ENCODE measurements at places on chromosomes 5 and 9.

DNA sequence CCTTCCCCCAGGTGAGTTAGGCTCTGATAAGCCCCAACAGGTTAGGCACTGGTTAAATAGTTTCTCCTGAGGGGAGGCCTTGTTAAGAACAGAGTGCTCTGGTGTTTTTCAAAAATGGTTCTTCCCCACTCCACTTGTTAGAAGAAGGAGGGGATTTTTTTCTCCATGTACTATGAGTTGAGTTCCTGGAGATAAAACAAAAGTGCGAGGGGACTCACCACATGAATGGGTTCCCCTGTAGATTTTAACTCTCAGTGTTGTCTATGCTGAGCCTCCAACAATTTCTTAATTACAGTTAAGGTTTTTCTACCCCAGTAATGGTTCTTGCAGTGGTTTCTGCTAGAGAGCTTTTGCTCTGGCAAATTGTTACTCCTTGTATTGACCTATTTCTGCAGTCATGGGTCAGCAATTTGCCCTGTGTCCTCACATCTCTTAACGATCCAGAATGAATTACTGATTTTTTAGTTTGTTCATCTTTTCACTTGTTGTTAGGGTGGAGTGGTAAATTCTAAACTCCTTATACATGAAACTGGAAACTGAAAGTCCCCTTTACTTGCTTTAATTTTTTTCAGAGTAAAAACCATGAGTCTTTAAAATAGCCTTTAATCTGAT is 44.4 kb downstream of the SCAMP1 start:
- DNase-seq: no peak

DNA sequence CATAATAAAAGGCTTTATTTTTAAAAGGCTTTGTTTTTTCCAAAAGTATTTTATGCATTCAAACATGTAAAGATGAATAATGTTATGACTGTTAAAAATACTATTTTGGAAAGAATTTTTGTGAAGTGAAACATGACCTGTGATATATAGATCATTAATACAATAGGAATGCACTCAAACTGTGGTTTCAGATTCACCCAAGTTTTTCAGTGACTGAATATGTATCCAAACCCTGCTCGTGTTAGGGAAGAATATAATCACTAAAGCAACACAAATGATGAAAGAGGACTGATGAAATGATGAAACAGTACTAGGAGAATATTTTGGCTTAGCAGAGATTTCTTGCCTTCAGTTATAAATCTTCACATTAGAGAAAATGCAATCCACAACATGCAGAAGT is 278.0 kb downstream of the ADAMTS6 start:
- DNase-seq: no peak

GRCh38 chr5:151414536-151414935 is 32.9 kb upstream of the SLC36A1 start:
- DNase-seq: no peak

- no peak for DNase-seq
These were observed 28.7 kb upstream of the PDE4D start for GRCh38 chr5:59922220-59922619.

GRCh38 chr5:74342948-74343682 is 297.4 kb downstream of the ENC1 start:
- DNase-seq: no peak

- no peak for DNase-seq
These were observed 312.5 kb downstream of the ACTL7B start for GRCh38 chr9:108543251-108543778.

GRCh38 chr9:89243296-89244061 is 64.9 kb upstream of the SHC3 start:
- no peak for DNase-seq

DNA sequence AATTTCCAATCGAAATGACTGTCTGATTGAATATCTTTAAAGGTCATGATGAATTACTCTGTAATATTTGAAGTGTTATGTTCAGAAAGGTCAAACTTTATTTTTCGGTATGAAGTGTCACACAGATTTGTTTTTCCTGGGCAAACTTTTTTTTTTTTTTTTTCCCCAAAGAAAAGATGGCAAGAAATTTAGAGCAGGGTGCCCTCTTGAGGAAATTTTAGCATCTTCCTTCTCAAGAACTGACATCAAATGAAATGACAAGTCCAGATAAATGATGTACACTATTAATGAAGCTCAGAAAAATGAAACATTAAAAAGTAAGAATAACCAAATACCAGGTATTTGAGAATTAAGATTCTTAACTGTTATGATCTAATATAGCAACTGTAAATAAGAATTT is 123.6 kb downstream of the INVS start:
- DNase-seq: no peak

- no peak for DNase-seq
These were observed 32.2 kb upstream of the ROPN1L start for GRCh38 chr5:10409504-10409903.

GRCh38 chr5:58773744-58774441 is 191.0 kb downstream of the RAB3C start:
- DNase-seq: no peak

DNA sequence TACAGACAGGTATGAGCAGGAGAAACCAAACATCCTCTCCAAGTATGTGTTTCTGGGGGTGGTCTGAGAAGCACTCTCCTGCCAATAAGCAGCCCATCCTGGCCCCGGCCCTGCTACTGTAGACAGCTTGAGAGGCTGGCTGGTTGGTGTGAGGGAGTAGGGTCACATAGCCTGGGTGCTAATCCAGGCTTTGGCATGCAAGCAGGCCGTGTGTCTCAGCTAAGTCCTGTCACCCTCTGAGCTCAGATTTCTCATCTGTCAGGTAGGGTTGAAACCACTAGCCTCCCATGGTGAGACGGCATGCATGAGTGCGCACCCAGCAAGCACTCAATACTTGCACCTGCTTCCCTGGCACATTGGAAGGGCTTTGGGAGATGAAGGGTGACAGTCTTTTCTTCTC is 49.8 kb upstream of the PHYKPL start:
- no peak for DNase-seq

GRCh38 chr9:36971935-36972488 is 62.1 kb downstream of the PAX5 start:
- DNase-seq: no peak

DNA sequence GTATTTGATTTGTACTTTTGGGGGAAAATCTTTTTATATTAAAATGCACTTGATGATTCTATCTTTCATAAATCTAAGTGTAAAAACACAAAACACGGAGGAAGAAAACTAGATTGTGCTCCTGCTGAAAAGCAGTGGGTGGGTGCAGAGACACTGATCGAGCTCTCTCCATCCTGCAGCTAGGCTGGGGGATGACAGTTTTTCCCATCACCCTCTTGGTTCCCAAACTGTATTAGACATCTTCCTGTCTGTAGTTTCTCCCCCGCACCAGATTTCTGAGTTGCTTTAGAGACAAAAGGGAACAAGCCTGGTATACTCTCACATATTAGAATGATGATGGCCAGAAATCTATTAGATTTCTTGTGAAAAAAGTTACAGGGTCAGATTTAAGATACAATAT is 99.6 kb downstream of the FAM114A2 start:
- DNase-seq: no peak

GRCh38 chr5:61334868-61335615 is 3.0 kb downstream of the ZSWIM6 start:
- DNase-seq: no peak

DNA sequence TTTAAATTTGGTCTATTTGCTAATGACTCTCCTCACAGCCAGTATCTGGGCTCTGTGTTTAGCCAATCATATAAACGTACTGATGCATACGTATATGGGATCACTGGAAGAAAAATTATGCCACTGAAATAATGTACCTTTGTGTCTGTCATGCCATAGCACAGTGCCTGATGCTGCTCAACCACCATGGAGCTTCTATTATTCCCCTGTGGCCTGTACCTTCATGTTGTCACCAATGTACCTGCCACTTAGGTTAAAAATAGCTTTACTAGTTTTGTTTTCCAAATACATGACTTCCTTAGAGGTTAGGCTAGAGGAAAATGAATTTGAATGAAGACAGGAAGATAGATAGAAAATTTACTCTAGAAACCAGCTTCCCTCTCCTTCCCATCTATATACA is 34.6 kb downstream of the HACD4 start:
- no peak for DNase-seq

- DNase-seq: no peak
These were observed 332.6 kb downstream of the FAM170A start for GRCh38 chr5:119961993-119962392.

DNA sequence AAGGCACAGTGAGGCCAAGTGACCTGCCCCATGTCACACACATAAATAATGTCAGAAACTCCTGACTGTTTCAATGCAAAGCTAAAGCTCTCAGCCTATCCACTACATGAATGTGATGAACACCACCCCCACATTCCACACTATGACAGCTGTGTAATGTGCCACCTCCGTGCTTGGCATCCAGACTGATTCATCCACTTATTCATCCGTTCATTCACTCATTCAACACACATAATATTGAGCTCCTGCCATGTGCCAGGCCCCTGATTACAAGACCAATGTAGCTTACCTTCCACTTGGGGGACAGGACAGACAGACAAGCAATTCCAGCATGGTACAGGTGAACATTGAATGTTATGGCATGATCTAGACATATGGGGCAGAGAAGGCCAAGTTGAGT is 46.2 kb upstream of the FABP6 start:
- no peak for DNase-seq

GRCh38 chr5:151699071-151699901 is 12.6 kb upstream of the SPARC start:
- no peak for DNase-seq

- DNase-seq: no peak
These were observed 213.1 kb downstream of the PSAT1 start for GRCh38 chr9:78510035-78510434.

GRCh38 chr5:83035373-83036100 is 41.7 kb downstream of the TMEM167A start:
- DNase-seq: no peak

- DNase-seq: no peak
These were observed 307.4 kb downstream of the NFIB start for GRCh38 chr9:14006386-14007187.

- DNase-seq: no peak
These were observed 34.9 kb upstream of the TEK start for GRCh38 chr9:27073841-27074728.

DNA sequence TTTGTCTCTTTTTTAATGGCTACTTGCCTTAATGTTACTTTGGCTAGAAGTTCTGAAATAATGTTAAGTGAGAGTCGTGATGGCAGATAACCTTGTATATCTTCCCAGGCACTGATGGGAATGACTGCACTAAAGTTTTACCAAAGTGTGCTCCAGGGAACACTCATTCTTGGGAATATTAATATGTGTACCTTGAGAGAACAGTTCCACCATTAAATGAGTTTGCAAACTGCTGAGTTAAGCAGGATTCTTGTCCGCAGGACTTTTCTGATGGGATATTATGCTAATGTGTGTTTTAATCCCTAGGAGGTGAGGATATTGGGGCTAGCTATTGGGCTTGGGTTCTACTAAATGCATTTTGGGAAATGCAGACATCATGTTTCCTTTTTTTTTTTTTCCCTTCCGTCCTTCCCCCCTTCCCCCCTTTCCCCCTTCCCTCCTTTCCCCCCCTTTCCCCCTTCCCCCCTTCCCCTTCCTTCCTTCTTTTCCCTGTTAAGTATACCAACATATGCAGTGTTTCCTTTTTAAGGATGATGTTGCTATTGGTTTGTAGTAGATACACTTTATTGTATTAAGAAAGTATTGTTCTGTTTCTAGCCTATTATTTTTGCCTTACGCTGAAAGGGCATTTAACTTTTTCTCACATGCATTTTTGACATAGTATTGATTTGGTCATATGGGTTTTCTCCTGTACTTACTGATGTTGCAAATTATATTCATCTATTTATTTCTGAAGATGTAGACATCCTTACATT is 15.5 kb downstream of the ZBTB34 start:
- no peak for DNase-seq

DNA sequence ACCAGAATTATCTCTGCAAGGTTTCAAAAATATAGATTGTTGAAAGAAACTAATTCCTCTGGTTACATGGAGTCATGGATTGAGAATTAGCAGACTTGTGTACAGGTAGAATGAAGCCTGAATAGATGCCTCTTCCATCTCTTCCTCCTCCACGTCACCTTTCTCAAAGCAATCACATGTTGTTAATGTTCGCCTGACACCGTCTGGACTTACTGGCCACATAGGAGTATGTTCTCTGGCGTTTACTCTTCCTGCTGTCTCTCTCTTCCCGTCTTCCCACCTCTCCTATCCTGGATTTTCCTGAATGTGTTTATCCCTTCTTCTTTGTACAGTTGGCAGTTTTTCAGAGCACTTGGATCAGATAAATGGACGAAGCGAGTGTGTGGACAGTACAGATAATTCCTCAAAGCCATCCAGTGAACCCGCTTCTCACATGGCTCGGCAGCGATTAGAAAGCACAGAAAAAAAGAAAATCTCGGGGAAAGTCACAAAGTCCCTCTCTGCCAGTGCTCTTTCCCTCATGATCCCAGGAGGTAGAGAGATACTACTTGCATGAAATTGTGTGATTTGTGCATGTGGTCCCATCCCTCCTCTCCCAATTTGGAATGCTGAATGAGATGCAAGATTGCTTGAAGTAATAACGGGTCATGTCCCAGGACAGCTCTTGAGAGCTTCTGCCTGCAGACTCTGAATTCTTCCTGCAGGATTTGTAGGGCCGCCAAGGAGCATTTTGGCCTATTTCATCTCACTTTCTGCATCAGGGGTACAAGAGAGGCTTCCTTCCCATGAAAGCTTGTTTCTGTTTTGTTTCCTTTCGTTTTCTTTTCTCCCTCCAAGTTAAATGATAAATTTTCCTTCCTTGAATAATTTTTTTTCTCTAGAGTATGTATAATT is 47.3 kb downstream of the CD180 start:
- no peak for DNase-seq

DNA sequence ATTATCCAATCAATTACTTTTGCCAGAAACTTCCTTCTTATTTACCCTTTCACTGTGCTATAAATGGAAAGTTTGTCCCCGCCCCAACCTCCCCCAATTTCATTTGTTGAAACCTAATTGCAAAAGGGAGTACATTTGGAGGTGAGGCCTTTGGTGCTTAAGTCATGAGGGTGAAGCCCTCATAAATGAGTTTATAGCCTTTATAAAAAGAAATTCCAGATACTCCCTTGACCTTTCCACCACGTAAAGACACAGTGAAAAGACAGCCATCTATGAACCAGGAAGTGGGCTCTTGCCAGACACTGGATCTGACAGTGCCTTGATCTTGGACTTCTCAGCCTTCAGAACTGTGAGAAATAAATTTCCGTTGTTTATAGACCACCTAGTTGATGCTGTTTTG is 82.3 kb downstream of the NUDT12 start:
- DNase-seq: no peak

DNA sequence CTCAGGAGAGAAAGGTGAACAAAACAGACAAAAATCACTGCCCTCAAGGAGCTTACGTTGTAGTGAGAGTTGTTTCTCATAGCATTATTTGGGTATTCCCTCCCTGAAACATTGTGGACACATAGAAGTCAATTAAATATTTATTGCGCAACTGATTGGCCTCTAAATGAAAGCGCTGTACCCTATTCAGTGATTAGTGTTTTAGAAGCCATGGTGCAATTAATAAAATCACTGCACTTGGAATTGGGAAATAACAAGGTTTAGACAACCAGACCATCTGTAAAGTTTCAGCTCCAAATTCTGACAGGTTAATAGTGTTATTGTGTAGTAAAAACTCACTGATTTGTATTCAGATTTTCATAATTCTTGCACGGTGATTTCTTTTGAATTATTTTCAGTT is 35.9 kb downstream of the TNPO1 start:
- DNase-seq: no peak

GRCh38 chr9:97445119-97445701 is 33.3 kb downstream of the TDRD7 start:
- no peak for DNase-seq

- no peak for DNase-seq
These were observed 19.9 kb upstream of the TMEM250 start for GRCh38 chr9:136138566-136138965.
